SK-N-MC (cell line): ENCODE measurements at places on chromosomes 1 and 21.

DNA sequence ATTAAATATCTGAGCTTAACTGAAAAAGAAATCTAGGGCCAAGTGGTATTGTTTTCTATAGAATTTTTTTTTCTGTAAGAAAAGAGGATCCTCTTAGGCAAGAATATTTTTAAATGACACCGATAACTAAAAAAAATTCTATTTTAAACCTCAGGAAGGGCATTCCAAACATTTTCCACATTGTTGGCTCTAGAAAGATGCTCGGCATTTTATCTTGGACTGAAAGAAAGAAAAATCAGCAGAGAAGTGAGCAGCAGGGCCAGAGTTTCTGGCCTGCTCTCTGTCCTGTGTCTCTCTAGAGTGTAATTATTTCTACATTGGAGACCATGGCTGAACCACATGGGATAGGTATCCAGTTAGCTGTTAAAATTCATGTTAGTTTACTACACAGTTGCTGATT, 192.5 kb upstream of the GREM2 start:
- DNase-seq = no peak

DNA sequence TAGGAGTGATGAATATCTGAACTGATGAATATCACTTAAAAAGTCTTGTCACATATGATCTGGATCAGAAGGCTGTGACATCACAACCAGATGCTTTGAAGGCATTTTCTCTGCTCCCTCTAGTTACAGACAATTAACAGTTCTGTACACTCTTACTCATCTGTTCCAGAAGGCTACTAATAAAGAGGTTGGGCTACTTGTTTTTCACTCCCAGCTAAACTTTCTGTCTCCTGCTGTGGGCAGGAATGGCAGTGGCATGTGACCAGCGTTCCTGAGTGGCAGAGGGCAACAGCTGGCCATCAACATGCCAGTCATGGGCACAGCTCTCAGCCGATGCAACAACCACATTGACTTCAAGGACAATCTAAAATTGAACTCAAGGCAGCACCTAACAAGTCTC, 66.7 kb downstream of the SLC45A1 start:
- no peak for DNase-seq

- no peak for DNase-seq
Measured at GRCh38 chr1:36579039-36579438, 96.3 kb upstream of the CSF3R start.

DNA sequence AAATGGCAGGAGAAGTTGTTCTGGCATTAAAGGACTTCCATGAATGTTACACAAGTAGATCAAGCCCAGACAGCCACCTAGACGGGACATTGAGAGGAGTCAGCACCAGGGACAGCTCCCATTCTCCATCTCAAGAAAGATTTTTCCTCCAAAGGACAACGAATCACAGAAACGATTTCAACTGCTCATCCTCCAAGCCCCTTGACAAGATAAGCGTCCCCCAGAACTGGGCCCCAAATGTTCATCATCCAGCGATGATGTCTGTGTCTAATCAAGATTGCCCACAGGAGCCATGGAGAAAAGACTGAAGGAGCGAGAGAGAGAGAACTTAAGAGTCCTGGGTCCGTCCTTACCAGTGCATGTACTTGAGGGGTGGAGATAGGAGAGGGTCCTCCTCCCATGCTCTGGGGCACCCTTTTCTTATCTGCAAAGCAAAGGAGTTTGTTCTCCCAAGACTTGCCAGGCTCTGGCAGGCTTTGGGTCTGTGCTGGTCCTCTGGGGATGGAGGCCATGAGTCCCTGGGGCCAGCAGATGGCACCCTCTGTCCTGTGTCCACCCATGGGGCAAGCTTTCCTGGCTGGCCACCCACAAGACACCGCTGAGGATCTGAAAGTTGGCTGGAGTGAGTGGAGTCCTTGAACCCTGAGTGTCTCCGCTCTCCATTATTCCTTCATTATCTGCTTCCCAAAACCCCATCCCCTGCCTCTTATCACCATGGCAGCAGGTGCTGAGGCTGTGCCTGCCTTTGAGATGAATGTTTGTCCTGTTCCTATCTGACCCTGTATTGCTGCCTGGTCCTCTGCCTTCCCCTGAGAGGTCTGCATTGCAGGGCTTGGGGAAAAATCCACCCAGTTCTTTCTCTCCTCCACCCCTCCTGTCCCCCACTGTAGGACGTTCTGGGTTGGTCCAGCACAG, 164.6 kb downstream of the ACTL8 start:
- peak; percentile 39 for DNase-seq

- no peak for DNase-seq
Measured at GRCh38 chr1:91564888-91565701, 64.4 kb downstream of the CDC7 start.

- no peak for DNase-seq
Measured at GRCh38 chr1:114003431-114003830, 24.2 kb downstream of the OLFML3 start.

GRCh38 chr1:192131914-192132313, 26.3 kb upstream of the RGS18 start:
- DNase-seq = peak; percentile 98

GRCh38 chr1:8945568-8945967, at the start of gene CA6:
Gene CA6, plus strand, starts transcription at chr1:8945868. Its CDS starts 19 bp downstream, at chr1:8945887.
- DNase-seq = no peak

GRCh38 chr1:86110451-86111129, 46.0 kb downstream of the COL24A1 start:
- no peak for DNase-seq

DNA sequence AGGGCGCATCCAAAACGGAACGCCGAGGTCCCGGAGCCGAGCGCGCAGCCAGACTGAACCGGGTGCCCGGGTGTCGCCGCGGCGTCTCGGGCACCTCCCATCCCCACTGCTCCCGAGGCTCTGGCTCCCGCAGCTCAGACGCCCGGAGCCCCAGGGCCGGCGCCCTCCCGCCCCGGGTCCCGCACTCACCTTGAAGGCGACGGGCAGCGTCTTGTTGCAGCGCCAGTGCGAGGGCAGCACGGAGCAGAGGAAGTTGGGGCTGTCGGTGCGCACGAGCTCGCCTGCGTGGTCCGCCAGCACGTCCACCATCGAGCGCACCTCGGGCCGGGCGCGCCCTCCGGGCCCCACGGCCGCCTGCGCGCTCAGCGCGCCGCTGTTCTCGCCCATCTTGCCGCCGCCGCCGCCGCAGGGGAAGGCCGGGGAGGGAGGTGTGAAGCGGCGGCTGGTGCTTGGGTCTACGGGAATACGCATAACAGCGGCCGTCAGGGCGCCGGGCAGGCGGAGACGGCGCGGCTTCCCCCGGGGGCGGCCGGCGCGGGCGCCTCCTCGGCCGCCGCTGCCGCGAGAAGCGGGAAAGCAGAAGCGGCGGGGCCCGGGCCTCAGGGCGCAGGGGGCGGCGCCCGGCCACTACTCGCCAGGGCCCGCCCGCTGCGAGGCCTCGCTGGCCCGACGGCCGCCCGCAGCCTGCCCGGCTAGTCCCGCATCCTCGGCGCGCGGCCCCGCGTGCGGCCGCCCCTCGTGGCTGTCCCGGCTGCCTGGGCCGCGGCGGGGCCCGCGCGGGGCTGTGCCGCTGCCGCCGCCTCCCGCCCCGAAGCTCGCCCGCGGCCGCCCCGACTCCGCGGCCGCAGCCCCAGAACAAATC, 447 bp downstream of the RUNX3 start:
- DNase-seq = no peak

GRCh38 chr1:17986156-17986555, 121.4 kb upstream of the IGSF21 start:
- DNase-seq = no peak

GRCh38 chr1:209815931-209816341, 10.0 kb upstream of the IRF6 start:
- DNase-seq = no peak

- DNase-seq = no peak
Measured at GRCh38 chr1:226825037-226825745, 45.2 kb upstream of the PSEN2 start.

GRCh38 chr1:59289570-59289969, 7.3 kb upstream of the FGGY start:
- no peak for DNase-seq

GRCh38 chr21:35083246-35083645, 34.1 kb upstream of the RUNX1 start:
- no peak for DNase-seq

DNA sequence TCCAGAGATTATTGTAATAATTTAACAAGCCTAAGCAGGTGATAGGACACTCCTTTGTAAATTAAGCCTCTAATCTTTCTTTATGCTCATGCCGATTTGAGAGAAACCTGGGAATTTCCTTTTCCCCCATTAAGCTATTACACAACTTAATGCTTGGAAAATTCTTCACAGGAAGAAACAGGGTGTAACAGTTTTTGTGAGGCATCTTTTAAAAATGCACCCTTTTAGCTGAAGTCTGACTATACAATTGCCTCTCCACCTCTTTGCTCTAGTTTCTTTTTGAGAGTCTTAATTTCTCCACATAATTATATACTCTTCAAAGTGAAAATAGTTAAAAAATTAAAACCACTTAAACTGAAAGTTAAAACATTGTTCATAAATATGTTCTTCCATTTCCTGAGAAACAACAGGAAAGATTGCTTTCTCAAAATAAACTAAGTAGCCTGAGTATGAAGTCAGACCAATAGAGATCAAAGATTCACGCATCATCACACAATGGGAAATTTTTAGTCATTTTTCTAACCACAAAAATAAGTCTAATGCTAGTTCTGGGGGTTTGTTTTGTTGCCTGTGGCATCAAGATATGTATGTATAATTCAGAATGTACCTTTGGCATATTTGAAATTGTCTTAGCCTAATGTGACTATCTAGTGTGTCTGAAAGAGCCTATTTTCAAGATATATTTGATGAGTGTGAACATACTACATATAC, 34.7 kb downstream of the LRRC8D start:
- no peak for DNase-seq

GRCh38 chr1:207069061-207069460, 16.0 kb downstream of the PFKFB2 start:
- no peak for DNase-seq

DNA sequence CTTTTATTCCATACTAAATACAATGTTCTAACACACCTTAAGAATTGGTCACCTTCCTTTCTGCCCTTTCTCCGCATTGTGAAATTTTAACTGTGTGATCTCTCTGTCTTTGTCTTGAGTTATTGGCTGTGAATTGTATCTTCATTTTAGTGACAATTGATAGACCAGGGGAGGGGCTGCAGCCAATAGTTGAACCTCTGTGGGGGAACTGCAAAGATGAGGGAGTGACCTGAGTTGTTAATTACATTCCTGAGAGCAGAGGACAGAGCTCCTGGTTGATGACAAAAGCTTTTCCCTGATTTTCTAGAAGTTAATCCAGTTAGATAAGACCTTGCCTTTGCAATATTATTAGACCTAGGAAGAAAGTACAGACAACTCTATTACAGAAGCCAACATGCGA, 1535.7 kb downstream of the BRINP3 start:
- no peak for DNase-seq

- no peak for DNase-seq
Measured at GRCh38 chr1:244948416-244948815, 84.1 kb upstream of the HNRNPU start.

- no peak for DNase-seq
Measured at GRCh38 chr1:183622884-183623785, 12.4 kb downstream of the ARPC5 start.

GRCh38 chr1:186757851-186758250, 70.9 kb upstream of the PLA2G4A start:
- no peak for DNase-seq

DNA sequence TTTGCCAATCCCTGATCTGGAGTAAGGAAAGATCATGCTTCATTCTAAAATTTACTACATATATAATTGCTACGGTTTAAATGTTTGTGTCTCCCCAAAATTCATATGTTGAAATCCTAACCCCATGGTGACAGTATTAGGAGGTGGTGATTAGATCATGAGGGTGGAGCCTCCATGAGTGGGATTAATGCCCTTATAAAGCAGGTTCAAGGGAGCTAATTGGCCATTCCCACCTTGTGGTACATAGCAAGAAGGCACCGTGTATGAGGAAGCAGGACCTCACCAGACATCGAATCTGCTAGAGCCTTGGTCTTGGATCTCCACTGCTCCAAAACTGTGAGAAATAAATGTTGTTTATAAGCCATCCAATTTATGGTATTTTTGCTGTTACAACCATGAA, 55.5 kb downstream of the GADD45A start:
- DNase-seq = no peak

DNA sequence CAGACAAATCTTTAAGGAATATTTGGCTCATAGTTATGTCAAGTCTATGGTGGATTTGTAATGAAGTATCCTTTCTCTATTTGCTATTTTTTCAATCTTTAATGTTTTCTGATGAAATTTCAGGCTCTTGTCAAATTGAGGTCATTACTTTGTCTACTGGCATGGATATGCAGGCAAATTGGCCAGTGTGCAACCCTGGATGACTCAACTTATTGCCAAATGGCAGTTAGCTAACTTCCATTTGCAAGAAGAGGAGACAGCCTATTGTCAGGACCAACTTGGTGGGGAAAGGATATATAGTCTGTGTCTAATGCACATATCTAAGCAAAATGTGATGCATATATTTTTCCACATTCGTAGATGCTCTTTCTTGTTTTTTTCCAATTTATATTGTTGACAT, 530.5 kb downstream of the PTBP2 start:
- DNase-seq = no peak
